Activated CD4-positive, alpha-beta memory T cell treated with anti-CD3 and anti-CD28 coated beads for 36 hours (primary cell): ENCODE measurements at places on chromosomes 7 and 10. TPM values are rescaled to one million over a fixed set of nuclear protein-coding genes. Genes with fewer than 3 reads are reported as not detected.

GRCh38 chr7:26286157-26286556 is 5.5 kb upstream of the SNX10 start:
- H3K27me3 ChIP-seq = no peaks in the 10 kb centered on the region
- DNase-seq = no peak
- H3K27ac ChIP-seq = no peak overlapping the region
- H3K4me3 ChIP-seq = no peak overlapping the region

- no peaks in the 10 kb centered on the region for H3K4me1 ChIP-seq
- no peak for DNase-seq
- H3K27me3 ChIP-seq = no peaks in the 10 kb centered on the region
- H3K4me3 ChIP-seq = no peak overlapping the region
- H3K27ac ChIP-seq = no peak overlapping the region
These were observed 78.1 kb upstream of the RET start for GRCh38 chr10:42998481-42999384.

DNA sequence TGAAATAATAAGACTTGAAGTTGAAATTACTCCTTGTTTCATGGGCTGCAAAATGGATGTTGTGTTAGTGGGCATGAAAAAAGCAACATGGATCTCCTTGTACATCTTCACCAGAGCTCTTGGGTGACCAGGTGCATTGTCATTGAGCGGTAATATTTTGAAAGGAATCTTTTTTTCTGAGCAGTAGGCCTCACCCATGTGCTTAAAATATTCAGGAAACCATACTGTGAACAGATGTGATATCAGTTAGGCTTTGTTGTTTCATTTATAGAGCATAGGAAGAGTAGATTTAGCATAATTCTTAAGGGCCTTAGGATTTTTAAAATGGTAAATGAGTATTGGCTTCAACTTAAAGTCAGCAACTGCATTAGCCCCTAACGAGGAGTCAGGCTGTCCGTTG is 15.3 kb downstream of the STAG3 start:
- H3K36me3 ChIP-seq = no peaks in the 10 kb centered on the region
- no peak overlapping the region for H3K27ac ChIP-seq
- DNase-seq = no peak
- no peak overlapping the region for H3K4me3 ChIP-seq

DNA sequence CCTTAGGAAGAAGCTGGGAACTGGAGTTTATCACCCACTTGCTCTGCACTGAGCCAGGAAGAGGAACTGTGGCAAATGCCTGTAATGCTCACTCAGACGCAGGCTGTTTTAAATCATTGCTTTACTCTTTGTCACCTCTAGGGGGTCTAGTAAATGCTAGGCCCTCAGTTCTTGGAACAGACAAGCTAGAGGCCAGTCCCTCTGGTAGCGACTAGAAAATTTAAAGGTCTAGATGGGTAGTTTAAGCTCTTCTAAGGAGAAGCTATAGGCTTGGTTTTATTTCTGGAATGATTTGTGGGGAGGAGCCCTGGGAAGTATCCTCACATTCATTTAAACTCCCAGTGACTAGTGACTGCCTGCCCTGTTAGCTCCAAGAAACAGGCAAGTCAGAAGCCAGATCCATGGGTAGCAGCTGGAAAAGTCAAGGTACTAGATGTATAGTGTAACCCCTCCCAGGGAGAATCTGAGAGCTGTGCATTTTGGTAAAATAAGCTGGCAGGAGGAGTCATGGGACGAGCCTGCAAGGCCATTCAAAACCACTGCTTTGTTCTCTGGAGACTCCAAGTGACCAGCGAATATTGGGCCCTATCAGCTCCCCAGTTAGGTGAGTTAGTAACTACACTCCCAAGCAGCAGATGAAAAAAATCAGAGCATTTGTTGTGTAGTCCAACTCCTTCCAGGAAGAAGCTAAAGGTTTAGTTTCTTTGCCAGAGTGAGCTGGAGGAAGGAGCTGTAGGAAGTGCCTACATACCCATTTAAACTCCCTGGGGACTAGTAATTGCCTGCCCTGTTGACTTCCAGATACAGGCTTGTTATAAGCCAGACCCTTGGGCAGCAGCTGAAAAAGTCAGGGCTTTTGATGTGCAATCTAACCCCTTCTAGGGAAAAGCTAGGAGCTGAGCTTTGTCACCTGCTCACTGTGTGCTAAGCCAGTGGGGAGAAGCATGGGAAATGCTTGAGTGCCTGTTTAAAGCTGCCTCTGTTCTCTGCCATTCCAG is 68.9 kb downstream of the DYNC1I1 start:
- H3K27me3 ChIP-seq = peaks cover 1% of the 10 kb centered on the region
- H3K27ac ChIP-seq = no peak overlapping the region
- DNase-seq = no peak
- no peaks in the 10 kb centered on the region for H3K4me1 ChIP-seq
- H3K4me3 ChIP-seq = no peak overlapping the region
- no peaks in the 10 kb centered on the region for H3K36me3 ChIP-seq

DNA sequence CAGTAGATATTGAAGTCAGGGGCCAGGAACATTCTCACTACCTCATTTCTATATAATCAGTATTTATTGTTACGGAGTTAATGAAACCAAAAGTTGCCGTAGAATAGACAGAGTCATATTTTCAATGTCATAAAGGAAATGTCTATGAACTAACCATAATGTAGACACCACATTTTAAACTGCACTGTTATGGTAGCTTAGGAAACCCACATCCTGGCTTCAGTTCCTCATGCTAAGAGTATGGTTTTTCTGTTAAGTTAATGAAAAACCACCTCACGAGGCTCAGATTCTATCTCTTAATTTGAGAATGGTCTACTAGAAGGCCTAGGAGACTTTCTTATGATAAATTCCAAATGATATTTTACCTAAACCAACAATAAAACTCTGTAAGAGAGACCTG is 166.5 kb downstream of the TMEM26 start:
- no peaks in the 10 kb centered on the region for H3K36me3 ChIP-seq
- H3K27ac ChIP-seq = no peak overlapping the region
- no peak for DNase-seq
- H3K4me1 ChIP-seq = peaks cover 18% of the 10 kb centered on the region
- no peak overlapping the region for H3K4me3 ChIP-seq

- no peak for DNase-seq
- H3K27me3 ChIP-seq = no peaks in the 10 kb centered on the region
- peak overlapping the region; percentile 31 for H3K27ac ChIP-seq
- peaks cover 81% of the 10 kb centered on the region for H3K36me3 ChIP-seq
- H3K4me1 ChIP-seq = peaks cover 76% of the 10 kb centered on the region
- H3K4me3 ChIP-seq = no peak overlapping the region
These were observed 62.8 kb downstream of the FIGNL1 start for GRCh38 chr7:50387351-50387750.

Gene NPC1L1
- total RNA-seq = 0.07 TPM

- DNase-seq = no peak
- H3K4me3 ChIP-seq = no peak overlapping the region
- no peak overlapping the region for H3K27ac ChIP-seq
- no peaks in the 10 kb centered on the region for H3K27me3 ChIP-seq
These were observed 1.5 kb downstream of the PCDH15 start for GRCh38 chr10:54799506-54799905.

DNA sequence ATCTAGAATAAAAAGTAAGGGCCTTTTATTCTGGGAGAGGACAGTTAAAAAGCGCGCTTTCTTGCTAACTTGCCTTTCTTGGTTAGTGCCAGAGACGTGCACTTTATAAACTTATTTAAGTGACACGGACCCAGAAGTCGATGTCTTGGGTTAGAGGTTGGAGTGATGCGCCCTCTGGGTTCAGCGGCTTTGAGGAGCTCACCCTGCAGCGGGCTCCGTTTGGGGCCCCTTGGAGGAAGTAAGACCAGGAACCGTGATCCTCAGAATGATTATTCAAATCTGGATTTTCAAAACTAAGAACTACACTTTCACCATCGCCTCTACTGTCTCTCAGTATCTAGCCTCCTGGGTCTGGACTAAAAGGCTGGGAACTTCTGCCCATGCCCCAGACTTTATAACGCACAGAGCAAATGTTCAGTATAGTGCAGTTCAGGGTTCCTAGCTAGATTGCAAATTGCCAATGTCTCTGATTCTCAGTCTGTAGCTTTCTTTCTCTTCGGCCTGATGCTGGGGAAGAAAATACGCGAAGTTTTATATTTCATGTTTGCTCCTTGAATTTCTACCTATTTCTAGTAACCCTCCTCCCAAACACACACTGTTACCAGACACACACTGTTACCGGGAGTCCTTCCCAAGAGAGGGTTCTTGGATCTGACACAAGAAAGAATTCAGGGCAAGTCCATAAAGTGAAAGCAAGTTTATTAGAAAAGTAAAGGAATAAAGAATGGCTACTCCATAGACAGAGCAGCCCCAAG is 18.6 kb upstream of the SMO start:
- no peaks in the 10 kb centered on the region for H3K36me3 ChIP-seq
- H3K4me3 ChIP-seq = peak overlapping the region; percentile 57
- H3K27ac ChIP-seq = no peak overlapping the region
- H3K4me1 ChIP-seq = peaks cover 11% of the 10 kb centered on the region
- peak; percentile 64 for DNase-seq

- H3K4me1 ChIP-seq = peaks cover 17% of the 10 kb centered on the region
- H3K27ac ChIP-seq = no peak overlapping the region
- H3K27me3 ChIP-seq = no peaks in the 10 kb centered on the region
- H3K36me3 ChIP-seq = peaks cover 12% of the 10 kb centered on the region
- H3K4me3 ChIP-seq = no peak overlapping the region
These were observed 77.7 kb downstream of the RBM33 start for GRCh38 chr7:155722118-155722517.

- no peak for DNase-seq
These were observed 1.3 kb downstream of the HELLS start for GRCh38 chr10:94546901-94547185.

GRCh38 chr10:98039690-98040381 is 9.4 kb upstream of the CRTAC1 start:
- DNase-seq = no peak
- no peak overlapping the region for H3K27ac ChIP-seq
- H3K36me3 ChIP-seq = no peaks in the 10 kb centered on the region
- peaks cover 57% of the 10 kb centered on the region for H3K27me3 ChIP-seq
- no peaks in the 10 kb centered on the region for H3K4me1 ChIP-seq
- H3K4me3 ChIP-seq = no peak overlapping the region

- peaks cover 19% of the 10 kb centered on the region for H3K27me3 ChIP-seq
- H3K4me1 ChIP-seq = peaks cover 24% of the 10 kb centered on the region
- H3K36me3 ChIP-seq = peaks cover 9% of the 10 kb centered on the region
These were observed 42.5 kb downstream of the C7orf25 start for GRCh38 chr7:42869131-42870020.

DNA sequence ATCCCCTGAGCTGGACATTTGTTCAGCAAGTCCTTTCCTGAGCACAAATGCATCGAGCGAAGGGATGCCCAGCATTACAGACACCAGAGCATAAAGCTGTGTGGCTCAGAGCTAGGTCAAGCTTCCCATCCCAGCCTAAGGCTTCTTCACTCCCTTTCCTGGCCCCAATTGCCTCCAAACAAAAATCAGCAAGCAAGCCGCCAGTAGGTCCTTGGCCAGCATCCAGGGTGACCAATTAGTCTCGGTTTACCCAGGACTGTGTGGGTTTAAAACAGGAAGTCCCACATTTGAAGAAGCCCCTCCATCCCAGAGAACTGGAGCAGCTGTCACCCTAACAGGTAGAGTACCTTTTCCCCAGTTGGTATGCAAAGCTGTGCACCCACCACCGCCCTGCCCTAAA is 51.2 kb downstream of the PRKAG2 start:
- H3K27me3 ChIP-seq = no peaks in the 10 kb centered on the region
- no peak overlapping the region for H3K27ac ChIP-seq
- no peak for DNase-seq
- H3K4me1 ChIP-seq = peaks cover 12% of the 10 kb centered on the region
- no peaks in the 10 kb centered on the region for H3K36me3 ChIP-seq
- no peak overlapping the region for H3K4me3 ChIP-seq

DNA sequence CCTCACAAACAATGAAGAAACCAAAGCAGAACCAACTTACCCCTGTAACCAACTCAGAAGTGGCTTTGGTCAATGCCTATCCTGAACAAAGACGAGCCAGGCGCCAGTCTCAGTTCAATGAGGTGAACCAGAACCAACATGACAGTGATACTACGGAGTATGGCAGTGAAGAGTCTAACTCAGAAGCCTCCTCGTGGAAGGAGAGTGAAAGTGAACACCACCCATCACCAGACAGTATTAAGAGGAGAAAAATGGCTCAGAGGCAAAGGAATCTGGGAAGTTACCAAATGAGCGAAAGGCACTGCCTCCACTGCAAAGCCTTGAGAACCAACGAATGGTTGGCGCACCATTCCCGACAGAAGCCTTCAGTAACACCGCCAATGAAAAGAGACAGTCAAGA is 8.4 kb downstream of the SSMEM1 start:
- no peaks in the 10 kb centered on the region for H3K36me3 ChIP-seq
- no peak overlapping the region for H3K4me3 ChIP-seq
- no peak for DNase-seq
- H3K27ac ChIP-seq = no peak overlapping the region

DNA sequence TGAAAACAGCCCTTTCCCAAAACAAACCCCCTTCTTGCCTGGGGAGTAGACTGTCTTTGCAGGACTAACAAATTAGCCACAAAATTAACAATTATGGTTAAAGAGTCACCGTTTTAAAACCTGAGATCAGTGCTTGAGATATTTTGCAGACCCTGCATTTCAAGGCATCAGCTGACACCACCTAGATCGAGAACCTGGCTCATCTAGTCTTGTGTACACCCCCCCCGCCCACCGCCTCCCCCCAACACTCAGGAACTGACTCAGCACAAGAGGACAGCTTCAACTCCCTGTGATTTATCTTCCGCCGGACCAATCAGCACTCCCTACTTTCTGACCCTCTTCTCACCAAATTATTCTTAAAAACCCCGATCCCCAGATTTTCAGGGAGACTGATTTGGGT is 737.1 kb downstream of the PHTF2 start:
- no peaks in the 10 kb centered on the region for H3K27me3 ChIP-seq
- no peaks in the 10 kb centered on the region for H3K36me3 ChIP-seq
- no peak overlapping the region for H3K4me3 ChIP-seq
